PC-9 (cell line): ENCODE measurements at places on chromosomes 11 and 22.

- DNase-seq, result no peak
These were observed 5.6 kb downstream of the CD5 start for GRCh38 chr11:61107888-61108287.

- no peak for DNase-seq
These were observed 136.9 kb downstream of the MYO18B start for GRCh38 chr22:25878933-25879332.

- DNase-seq, result no peak
These were observed 35.9 kb upstream of the TRIM29 start for GRCh38 chr11:120173807-120174206.

GRCh38 chr11:1353383-1354124, 36.2 kb upstream of the BRSK2 start:
- no peak for DNase-seq

GRCh38 chr22:46547883-46548244, 10.4 kb upstream of the CELSR1 start:
- DNase-seq, result peak; percentile 68

- DNase-seq, result no peak
These were observed 16.6 kb upstream of the NTM start for GRCh38 chr11:131353766-131354165.

DNA sequence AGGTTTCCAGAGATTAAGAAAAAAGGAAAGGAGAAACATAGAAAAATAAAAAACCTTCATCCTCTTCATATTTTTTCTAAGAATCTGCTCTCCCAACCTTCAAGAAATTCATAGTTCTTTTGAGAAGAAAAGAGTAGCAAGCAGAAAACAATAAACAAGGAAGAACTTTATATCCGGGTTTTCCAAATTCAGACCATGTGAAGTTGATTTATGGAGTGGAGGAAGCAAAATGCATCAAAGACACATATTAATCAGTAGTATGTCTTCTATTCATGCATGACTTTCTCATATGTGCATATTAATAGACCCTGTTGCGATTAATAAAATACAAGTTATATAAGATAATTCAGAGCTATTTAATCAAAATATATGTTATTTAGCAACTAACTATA, 20.5 kb upstream of the CTSC start:
- no peak for DNase-seq

DNA sequence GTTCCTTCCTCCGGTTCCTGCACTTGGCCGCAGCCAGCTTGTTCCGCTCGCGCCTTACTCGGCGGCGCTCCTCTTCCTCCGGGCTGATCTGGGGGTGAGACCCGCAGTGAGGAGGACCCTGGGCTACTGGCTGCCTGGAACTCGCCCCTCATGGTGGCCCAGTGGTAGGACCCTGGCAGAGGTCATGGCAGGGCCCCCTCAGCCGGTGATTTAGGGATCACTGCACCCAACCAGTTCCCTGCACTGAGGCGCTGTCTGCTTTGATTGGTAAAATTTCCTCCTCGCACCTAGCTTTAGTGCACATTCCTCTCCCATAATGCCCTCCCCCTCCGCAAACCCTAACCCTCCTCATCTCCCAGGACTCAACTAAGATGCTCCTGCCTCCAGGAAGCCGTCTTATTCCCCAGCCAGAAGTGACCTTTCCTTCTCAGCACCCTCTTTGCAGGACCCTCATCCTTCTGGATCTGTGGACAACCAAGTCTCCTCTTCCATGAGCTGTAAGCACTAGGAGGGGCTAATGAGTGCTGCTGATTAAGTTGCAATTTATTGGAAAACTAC, 3.6 kb downstream of the CCDC85B start:
- DNase-seq, result no peak

DNA sequence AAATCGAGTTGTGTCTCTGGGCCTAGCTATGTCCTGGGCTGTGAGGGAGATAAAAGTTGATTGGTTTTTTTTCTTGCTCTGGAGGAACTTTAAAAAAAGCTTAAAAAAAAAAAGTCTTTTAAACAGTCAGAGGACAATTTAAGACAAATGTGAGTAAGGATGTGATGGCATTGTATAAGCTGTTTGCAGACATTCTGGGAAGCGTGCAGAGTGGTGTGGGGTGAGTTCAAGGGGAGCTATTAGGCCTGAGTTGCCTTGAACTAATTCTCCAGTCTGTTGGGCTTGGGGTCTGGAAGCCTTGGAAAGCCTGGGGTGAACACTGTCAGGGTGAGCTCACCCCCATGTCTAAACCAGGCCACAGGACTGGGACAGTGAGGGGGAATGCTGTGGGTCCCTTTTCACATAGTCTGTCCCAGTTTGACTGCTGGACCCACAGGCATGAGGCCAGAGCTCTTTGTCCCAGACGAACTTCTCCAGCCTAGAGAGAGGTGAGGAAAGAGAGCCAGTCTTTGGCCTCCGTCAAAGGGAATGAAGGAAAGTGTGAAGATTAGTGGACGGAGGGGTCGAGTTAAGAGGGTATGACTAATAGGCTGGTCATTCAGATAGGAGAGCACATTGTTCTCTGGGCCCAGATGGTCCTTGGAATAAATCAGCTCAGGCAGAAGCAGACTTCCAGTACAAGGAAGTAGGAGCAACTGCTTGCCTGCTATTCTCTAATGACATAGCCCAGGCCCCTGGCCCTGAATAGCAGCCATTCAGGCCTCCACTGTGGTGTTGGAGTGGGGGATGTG, 76.4 kb upstream of the NNMT start:
- no peak for DNase-seq

DNA sequence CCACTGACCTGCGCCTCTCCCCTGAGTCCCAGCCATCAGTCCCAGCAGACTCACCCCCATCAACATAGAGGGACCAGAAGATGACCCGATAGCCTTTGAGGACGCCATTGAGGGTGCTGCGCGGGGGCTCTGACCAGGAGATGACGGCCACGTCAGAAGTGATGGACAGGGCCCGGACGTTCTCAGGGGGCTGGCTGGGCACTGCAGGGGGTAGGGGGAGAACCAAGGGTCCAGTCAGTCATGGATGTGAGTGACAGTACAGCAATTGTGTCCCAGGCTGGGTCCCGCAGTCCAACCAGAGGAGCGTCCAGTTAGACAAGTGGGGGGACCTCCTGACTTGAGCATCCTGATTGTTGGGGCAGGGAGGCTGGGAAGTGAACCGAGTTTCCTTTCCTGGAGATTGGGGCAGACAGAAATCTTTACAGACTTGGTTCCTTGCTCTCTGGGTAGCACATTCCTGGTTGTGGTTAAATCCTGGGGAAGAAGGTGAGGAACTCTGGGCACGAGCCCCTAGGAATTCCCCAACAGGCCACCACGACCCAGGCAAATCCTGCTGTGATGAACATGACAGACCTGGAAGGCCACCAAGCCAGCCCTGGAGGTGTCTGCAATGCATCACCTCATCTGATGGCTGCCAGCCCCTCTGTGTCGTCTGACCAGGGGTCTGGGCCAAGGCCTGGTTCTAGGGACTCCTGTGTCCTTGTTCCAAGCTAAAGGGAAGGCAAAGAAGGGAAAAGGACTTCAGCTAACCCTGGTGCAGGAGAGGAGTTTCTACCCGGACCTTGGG, 133.9 kb downstream of the CEP164 start:
- no peak for DNase-seq

GRCh38 chr11:73388265-73389133, 12.3 kb downstream of the RELT start:
- no peak for DNase-seq

DNA sequence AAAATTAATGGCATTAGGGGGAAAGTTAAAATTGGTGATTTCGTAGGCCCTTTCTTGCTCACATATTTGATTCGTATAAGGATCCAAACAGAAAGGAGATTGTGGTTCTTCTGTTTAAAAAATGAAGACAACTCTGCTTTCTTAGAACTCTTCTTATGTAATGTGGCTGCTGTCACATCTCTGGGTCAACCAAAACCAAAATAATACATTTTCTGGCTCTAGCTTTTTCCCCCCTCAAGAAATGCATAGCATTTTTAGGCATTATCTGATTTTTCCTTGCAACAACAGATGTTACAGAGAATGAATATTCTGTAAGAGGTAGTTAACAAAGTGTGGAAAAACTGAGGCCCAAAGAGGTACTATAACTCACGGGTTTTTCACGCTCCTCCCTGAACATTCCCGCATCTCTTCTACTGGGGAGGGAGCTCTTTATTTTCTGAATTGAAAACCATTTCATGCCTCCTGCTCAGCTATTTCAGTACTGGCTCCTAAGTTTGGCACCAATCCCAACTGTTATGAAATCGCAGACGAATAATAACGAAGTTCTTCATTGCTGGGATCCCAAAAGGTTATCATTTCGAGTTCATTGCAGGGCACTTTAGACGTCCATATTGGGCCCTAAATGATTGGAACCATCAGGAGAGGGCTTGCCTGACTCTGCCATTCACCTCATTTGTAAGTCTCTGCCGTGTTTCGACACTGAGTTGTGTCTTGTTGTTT, 17.1 kb downstream of the GRAP2 start:
- DNase-seq, result no peak

DNA sequence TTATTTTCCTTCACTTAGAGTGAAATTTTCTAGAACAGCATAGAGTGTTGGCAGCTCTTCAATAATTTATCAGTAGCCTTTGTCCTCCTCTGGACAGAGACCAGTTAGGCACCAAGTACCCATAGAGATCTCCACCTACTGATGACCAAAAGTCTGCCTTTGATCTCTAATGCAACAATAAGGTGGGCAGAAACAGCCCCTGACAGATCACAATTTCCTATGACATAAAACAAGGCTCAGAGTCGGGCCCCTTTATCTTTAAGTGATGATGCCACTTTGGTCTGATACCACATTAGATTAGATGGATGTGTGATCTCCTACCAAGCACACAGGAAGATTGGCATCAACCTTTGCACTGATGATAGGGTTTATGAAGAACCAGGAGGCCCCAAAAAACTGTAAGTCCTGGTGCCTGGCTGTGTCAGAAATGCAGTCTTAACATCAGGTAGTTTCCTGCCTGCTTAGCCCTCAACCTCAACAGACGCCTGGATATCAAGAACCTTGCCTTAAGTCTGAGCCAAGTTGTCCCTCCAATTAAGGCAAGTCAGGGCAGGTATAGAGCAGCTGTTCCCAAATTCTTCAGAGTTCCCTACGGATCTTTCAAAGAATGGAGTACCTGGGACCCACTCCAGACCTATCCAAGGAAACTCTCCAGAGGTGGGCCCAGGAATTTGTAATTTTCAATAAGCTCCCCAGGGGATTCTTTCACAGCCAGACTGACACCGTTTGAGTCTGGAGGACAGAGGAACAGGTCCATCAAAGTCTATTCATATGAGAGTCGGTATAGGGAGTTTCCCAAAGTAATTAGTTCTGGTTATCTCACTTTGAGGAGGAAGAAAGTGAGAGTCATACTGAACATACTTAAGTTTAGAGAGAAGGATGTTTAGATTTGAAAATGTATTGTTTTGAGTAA, 30.6 kb upstream of the TMPRSS4 start:
- no peak for DNase-seq

- no peak for DNase-seq
These were observed 67.0 kb upstream of the TBCEL start for GRCh38 chr11:120956710-120957495.

DNA sequence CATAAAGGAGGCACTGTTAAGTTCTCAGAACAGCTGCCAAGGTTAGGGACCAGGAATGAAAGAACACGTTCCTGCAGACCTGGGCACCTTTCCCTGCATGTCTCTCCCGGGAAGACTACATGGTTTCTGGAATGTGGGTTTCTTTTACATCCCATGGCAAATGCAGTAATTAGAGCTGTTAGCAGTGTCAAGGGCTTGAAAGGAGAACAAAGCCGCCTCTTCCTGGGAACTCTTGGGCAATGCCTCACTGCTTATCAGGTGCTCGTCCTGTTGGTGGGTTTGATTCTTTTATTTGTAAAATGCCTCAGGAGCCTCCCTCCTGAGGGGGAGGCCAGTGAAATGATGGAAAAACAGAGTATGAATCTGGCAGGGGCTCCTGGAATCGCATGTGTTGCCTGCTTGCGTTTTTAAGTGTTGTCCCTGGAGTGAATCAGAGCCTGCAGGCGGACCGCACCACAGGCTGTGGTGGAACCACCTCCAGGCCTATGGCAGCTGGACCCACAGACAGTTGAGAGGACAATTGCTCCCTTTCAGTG, 723 bp upstream of the C22orf31 start:
- no peak for DNase-seq

GRCh38 chr22:27870234-27871191, 48.5 kb downstream of the PITPNB start:
- no peak for DNase-seq

- DNase-seq, result no peak
These were observed 125.0 kb downstream of the NTM start for GRCh38 chr11:131495423-131495822.

DNA sequence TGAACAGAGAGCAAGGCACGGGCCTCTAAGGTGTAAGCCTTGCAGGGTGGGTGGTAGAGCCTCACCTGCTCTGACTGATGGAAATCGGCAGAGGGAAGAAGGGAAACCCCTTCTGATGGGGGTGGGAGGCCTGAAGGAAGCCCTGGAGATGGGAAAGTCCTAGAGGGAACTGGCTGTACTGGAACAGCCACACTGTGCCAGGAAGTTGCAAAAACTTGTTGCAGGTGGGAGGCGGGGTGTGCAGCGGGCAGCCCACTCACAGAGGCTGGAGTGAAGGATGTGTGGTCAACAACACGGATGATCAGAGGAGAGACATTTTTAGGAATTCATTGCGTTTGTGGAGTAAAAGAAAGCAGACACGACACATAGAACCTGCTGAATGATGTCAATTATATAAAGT, 91.3 kb downstream of the ZC3H12C start:
- no peak for DNase-seq

GRCh38 chr11:134994431-134994830, 582.4 kb upstream of the B3GAT1 start:
- DNase-seq, result no peak

DNA sequence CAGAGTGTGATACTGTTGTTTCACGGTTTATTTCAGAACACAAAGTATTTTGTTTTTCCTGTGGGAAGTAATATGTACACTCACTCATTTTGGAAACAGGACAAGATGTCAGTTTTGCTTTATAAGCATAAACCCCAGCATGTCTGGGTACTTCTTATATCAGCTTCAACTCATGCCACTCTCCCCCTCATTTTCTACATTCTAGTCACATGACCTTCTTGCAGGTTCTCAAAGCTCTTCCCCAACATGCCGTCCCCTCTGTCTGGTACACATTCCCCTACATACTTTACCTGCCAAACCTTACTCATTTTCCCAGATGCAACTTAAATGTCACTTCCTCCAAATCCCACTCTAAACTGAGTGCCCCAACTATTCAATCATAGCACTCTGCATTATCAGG, 1.6 kb upstream of the CTR9 start:
- DNase-seq, result no peak

DNA sequence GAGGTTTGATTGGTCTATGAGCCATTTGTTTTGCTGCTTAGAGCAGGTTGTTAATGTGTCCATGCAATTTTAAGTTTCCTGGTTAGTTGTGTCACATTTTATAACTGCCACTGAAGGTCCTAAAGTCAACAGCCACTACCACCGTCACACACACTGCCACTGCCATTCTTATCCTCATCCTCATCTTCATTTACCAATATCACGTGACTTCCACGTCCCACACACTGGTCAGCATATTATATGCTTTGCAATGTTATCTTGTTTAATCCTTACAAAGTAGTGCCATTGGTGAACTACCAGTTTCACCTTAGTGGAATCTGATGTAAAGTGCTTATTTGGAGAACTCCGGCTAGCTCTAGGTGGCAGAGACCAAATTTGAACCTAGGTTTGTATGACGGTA, 9.7 kb downstream of the MMP26 start:
- no peak for DNase-seq

- peak; percentile 32 for DNase-seq
These were observed 222.6 kb upstream of the CCDC90B start for GRCh38 chr11:83508804-83509203.
